ENCODE measurements at places on chromosomes 16 and 17.
A peak's percentile ranks its signal among the peaks of the same experiment; 100 is the strongest.

- DNase-seq: no peak
Observed at GRCh38 chr16:58615280-58615679, 14.3 kb downstream of the CNOT1 start.

DNA sequence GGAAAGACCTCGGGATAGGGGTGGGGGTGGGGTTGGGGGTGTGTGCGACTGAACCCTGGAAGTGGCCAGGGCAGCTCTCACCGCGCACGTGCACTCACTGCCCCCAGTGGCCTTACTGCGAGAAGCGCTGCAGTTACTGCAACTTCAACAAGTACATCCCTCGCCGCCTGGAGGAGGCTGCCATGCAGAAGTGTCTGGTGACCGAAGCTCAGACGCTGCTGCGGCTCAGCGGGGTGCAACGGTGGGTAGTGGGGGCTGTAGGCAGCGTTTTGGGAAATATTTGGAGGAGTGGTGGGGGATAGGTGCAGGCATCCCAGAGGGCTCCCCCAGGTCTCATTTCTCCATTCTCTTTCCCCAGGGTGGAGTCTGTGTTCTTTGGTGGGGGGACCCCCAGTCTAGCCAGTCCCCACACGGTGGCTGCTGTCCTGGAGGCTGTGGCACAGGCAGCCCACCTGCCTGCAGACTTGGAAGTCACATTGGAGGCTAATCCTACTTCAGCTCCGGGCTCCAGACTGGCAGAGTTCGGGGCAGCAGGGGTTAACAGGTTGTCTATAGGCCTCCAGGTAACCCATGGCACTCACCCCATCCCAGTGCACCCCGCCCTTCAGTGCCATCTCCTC lies 972 bp downstream of the RSAD1 start:
- peak; percentile 31 for DNase-seq

GRCh38 chr17:47975189-47975822 lies 4.4 kb downstream of the CDK5RAP3 start:
- DNase-seq: no peak

- DNase-seq: peak; percentile 92
Observed at GRCh38 chr16:19810817-19811731, 73.6 kb downstream of the GPRC5B start.

DNA sequence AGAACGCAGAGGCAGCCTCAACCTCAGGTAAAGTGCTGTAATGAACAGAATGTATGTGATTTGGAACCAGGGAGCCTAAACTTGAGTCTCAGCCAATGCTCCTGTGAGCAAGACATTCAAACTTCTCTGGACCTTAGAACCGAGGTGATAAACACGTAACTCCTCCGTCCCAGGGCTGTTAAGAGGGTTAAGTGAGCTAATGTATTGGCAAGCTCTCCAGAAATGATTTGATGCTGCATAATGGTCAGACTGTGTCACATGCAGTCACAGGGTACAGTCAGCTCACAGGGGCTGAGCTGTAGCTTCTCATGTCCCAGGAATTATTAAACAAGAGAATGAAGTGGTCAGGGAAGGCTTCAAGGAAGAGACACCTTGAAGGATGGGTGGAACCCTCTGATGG lies 10.0 kb upstream of the SLC4A1 start:
- DNase-seq: no peak

GRCh38 chr16:55436587-55436986 lies 42.4 kb upstream of the MMP2 start:
- DNase-seq: no peak

- peak; percentile 83 for DNase-seq
Observed at GRCh38 chr16:56609463-56609921, 1.1 kb downstream of the MT2A start.

DNA sequence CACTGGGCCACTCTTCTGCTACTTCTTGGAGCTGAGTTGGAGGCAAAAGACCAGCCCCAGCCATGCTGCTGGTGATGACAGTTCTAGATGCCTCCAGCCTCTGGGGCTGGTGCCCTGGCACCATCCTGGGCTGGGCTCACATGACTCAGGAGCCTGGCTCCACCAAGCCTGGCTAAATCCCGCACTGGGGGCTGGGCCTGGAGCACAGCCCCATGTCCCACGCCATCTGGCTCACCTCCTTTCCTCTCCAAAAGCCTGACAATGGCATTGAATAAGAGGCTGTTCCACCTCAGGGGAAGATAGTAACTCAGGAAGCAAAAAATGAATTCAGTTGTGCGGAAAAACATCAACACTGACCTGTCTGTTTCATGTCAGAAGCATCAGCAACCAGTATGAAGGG lies 45.1 kb upstream of the MTSS2 start:
- DNase-seq: no peak

DNA sequence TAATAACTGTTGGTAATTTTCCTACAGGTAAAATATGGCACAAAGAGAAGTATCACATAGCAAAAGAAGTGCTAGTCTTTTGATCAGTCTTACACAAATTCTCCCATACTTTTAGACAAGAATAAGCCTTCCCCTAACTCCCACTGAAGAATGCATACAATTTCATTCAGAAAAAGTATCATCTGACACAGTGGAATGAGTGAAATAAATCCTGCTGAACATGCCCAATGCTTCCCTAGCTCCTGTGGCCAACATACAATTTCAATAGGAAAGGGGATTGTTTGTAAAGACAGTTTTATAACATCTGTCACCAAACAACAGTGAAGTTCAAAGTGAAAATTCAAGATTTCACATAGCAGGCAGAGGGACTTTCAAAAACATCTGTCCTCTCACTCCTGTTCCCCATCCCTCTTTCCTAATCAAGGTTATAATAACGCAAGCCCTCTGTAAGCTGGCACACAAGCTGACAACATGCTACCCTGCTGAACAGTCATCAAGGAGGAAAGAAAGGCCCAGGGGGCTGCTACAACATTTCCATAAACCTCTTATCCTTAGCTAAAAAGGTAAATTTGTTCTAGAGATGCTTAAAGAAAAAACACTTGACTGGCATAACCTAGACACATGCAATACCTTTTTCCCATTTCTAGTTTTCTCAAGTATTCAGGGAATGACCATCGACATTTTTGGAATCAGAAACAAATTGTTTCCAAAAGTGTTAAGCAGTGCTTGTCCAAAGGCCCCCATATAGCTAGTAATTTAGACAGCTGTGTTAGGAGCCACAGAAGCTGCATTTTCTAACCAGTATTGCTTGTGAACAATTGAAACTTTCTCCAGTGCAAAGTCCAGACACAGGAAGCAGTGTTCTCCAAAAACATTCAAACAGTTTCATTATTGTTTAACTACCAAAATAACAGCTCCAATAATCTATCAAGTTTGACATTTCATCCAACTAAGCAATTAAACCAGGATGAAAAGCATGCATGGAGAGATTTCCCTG lies 11.5 kb upstream of the RFFL start:
- no peak for DNase-seq

- DNase-seq: no peak
Observed at GRCh38 chr17:76251478-76252039, 11.3 kb upstream of the RNF157 start.

- DNase-seq: peak; percentile 60
Observed at GRCh38 chr17:16013943-16014407, 14.4 kb downstream of the TTC19 start.

DNA sequence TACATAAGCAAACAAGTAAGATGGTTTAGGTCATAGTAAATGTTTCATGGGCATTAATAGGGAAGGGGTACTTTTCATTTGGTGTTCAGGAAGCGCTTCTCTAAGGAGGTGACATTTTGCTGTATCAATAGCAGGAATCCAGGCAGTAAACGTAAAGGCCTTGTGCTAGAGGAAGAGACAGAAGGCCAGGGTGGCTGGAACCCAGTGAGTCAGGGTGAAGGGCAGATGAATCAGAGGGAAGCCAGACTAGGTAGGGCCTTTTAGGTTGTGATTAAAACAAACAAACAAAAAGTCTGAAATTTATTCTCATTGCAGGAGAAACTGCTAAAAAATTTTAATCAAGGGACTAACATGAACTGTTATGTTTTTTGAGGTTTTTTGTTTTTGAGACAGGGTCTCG lies 6.5 kb downstream of the BMERB1 start:
- no peak for DNase-seq

- no peak for DNase-seq
Observed at GRCh38 chr17:16171613-16172012, 43.7 kb downstream of the NCOR1 start.

DNA sequence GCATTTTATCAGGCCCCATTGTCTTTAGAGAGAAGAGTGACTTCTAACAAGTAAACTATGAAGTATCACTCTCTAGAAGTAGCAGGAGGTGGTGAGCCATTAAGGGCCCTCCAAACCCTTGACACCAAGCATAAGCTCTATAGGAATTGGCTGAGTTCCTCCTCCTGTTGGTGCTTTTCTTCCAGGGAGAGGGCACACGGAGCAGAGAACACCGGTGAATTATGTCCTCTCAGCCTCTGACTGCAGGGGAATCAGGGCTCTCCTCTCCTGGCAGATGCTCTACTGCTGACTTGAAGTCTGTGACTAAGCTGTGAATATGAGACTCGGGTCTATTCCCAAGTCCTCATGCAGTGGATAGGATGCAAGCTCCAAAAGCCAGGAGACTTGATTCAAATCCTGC lies 32.3 kb downstream of the CHD9 start:
- DNase-seq: no peak

DNA sequence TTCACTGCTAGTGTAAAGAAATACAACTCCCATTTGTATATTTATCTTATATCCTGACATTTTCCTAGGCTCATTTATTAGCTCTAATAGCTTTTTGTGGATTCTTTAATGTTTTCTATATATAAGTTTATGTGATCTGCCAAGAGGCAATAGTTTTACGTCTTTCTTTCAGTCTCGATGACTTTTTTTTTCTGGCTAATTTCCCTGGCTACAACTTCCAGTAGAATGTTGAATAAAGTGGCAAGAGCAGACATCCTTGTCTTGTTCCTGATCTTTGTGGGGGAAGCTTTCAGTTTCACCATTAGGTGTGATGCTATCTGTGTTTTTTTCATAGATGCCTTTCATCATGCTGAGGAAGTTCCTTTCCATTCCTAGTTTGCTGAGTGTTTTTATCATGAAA lies 43.9 kb upstream of the ABCA3 start:
- no peak for DNase-seq

GRCh38 chr16:27311897-27312303 lies 1.9 kb upstream of the IL4R start:
- no peak for DNase-seq

GRCh38 chr17:78950870-78951269 lies 25.7 kb upstream of the TIMP2 start:
- no peak for DNase-seq

DNA sequence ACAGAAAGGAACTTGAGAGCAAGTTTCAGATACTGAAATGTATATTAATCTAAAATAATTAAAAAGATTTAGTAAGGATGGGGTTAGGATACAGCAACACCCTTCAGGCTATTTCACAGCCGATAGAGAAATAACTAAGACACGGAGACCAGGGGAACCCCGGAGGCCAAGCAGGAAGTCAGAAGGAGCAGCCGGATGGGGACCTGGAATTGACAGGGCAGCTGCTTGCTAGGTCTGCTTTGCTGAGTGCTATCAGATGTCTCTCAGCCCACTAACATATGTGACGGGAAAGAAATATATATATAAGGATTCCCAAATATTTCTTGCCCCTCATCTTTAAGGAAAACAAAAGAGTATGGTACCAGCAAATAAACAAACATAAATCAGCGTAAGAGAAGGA lies 154.1 kb upstream of the CDH5 start:
- no peak for DNase-seq

DNA sequence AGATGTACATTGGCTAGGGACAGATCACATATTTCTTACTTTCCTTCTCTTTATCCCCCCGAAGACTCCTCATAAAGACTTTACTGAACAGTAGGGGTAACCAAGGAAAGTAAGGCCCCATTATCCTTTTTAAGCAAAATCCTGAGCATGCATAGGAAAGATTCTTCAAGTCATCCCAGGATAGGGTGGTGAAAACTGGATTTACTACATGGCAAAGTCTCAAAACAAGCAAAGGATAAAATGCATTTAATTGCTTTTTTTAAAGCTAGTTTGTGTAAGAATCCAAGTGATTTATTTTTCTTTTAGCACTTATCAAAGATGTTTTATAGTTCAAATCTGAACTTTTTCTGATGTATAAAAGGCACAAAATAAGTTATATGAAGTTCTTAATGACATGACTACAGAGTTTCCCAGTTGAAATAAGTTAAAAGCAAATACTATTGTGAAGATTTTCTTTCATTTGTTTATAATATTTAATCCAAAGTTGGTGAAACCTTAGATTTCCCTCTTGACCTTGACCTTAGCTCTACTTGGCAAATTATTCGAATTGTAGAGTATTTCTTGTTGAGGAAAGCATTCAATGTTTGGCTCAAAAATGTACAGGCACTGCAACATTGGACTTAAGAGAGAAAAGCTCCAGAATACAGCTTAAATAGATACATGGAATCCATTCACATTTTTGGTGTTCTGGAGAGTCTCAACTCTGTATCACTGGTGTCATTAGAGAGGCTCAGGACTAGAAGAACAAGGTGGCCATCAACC lies 104.3 kb downstream of the ABCA8 start:
- DNase-seq: no peak

DNA sequence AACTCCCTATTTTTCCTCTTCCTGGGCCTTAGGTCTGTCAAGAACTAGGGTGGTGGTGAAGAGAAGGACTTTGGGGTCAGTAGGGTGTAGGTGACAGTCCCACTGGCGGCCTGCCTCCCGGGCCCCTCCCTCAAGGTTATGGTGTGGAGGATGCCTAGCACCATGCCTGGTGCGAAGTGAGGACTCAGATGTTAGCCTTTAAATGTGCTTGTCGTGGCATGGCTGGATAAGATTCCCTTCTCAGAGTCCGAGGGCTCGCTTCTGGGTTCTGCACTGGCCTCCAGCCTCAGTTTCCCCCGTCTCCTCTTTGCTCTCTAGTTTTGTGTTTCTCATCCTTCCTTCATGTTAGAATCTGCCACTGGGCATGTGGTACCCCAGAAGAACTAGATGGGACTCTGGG lies 32.0 kb downstream of the HAPSTR1 start:
- DNase-seq: no peak

DNA sequence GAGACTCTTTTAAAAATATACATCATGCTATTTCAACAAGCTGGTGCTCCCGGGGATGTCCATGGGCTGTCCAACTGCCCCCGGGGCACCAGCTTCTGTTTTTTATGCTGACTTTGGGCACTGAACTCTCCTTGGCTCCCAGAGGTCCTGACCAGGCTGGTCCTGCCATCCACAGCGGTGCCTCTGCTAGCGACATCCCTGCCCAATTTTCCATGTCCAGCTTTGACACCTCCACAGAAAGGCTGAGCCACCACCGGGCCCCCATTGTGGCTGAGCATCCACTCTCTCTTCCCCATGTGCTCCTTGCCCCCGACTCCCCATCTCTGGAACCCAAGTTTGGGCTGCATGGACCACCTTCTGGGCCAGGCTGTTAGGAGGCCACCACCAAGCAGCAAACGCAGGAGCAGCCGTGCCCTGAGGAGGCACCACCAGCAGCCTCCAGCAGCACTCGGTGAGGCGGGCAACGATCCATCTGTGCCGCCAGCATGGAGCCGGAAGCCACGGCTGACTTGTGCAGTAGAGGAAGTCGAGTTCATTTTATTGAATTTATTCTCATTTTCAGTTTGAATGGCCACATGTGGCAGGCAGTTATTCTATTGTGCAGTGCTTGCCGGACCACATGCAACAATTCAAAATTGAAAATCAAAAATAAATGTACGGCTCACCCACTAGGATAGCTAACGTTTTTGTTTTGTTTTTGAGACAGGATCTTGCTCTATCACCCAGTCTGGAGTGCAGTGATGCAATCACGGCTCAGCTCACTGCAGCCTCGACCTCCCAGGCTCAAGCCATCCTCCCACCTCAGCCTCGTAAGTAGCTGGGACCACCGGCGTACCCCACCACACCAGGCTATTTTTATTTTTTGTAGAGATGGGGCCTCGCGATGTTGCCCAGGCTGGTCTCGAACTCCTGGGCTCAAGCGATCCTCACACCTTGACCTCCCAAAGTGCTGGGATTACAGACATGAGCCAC lies 2.8 kb upstream of the MEAK7 start:
- DNase-seq: no peak

GRCh38 chr16:52742608-52743170 lies 195.7 kb upstream of the TOX3 start:
- no peak for DNase-seq

All from HS-5 (cell line).